ENCODE measurements at places on chromosomes 7 and 10.

DNA sequence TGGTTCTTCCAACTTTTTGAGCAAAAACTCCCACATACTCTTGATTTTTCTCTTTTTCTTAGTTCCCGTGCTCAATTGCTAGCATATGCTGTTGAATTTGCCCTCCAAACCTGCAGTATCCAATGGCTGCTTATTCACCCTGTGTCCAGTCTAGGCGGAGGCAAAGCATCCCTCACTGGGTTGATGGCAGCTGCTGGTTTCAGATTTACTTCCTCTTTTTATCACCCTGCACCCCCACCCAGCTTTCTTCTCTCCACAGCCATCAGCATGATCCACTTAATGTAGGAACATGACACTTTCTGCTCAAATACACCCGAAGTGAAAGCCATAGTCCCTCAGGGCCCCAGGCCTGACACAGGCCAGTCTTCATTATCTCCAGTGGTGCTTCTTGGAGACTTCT lies 87.6 kb upstream of the ADARB2 start:
- DNase-seq, result no peak

DNA sequence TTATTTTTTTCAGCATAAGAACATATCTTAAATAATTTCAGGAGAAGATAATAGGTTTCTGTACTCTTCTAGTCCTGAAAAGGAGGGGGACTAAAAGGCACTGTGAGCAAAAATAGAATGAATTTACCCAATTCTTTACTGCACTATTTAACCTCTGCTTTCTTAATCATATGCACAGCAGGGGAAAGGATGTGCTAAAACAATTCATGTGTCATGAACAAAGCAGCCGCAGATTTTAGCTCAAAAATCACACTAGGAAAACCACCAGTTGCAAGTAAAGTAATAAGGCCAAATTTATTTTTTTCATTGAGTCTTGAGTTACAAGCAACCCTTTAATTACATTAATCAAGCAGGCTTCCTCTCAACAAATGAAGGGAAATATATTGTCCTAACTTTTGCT lies 80.1 kb downstream of the CABCOCO1 start:
- no peak for DNase-seq

- DNase-seq, result no peak
Measured at GRCh38 chr10:11256896-11257295, 239.2 kb downstream of the CELF2 start.

GRCh38 chr7:98119256-98119918 lies 12.7 kb downstream of the LMTK2 start:
- no peak for DNase-seq

- no peak for DNase-seq
Measured at GRCh38 chr7:1770331-1770730, 100.3 kb downstream of the ELFN1 start.

- no peak for DNase-seq
Measured at GRCh38 chr10:28879875-28880682, 202.8 kb downstream of the BAMBI start.

DNA sequence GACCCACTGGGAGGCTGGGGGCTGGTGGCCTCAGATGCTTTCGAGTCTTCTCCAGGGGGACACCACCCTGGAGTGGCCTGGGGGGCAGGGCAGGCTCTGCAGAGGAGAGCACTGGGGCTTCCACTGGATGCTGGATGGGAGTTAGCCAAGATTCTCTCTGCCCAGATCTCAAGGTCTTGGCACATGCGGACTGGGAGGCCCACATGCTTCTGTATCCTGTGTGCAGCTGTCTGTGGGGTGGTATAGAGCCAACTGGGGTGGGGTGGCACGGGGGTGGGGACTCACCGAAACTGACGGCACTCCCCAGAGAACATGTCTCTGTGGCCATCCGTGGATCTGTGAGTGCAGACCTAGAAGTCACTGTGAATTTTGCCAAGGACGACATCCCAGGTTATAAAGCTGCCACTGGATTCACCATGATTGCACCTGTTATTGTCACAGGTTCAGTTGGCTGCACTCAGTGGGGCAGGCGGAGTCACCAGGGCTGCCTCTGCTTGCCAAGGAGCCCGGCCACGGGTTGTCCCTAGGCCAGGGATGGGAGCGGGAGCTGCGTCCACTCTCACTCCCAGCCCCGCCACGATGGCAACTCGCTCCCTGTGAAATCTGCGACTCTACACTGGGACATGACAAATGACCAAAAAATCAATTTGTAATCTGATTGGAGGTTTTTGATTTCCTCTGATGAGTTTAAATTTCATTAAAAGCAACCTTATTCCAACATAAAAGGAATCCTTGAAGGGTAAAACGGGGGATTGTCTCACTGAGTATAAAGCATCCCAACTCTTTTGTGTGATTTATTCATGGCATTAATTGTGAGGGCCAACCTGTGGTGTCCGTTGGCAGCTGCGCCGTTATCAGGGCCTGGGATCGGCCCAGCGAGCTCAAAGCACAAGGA lies 131.3 kb downstream of the EBF3 start:
- no peak for DNase-seq

DNA sequence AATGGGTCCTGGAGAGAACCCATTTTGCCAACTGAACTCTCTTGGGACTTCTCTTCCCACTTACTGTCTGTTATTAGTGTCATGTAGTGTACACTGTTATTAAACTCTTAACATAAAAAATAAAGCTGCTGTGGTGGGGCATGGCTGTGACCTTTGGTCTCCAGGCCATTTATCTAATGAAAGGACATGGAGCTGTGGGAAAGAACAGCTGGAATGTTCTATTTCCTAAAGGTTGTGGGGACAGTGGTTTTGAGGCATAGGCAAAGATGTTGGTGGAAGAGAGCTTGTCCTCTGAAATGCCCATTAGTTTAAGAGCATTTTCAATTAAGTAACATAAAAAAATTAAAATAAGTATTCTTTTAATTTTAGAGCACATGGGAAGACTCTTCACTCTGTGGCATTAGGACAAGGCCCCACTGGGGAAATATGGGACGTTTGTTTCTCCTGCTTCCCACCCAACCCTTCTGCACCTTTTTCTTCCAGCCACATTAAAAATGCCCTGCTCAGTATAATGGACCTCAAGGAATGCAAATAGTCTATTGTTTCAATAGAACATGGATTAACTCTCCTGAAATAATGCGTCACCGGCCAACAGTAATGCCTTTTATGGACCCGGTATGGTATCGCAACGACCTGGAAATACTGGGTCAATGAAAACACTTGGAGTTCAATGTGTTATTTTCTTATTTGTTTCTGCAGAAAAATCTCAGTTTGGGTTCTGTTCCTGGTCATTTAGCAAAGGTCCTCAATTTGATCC lies 149.6 kb downstream of the BUB3 start:
- DNase-seq, result no peak

- DNase-seq, result no peak
Measured at GRCh38 chr7:44330331-44330730, 4.9 kb upstream of the CAMK2B start.

DNA sequence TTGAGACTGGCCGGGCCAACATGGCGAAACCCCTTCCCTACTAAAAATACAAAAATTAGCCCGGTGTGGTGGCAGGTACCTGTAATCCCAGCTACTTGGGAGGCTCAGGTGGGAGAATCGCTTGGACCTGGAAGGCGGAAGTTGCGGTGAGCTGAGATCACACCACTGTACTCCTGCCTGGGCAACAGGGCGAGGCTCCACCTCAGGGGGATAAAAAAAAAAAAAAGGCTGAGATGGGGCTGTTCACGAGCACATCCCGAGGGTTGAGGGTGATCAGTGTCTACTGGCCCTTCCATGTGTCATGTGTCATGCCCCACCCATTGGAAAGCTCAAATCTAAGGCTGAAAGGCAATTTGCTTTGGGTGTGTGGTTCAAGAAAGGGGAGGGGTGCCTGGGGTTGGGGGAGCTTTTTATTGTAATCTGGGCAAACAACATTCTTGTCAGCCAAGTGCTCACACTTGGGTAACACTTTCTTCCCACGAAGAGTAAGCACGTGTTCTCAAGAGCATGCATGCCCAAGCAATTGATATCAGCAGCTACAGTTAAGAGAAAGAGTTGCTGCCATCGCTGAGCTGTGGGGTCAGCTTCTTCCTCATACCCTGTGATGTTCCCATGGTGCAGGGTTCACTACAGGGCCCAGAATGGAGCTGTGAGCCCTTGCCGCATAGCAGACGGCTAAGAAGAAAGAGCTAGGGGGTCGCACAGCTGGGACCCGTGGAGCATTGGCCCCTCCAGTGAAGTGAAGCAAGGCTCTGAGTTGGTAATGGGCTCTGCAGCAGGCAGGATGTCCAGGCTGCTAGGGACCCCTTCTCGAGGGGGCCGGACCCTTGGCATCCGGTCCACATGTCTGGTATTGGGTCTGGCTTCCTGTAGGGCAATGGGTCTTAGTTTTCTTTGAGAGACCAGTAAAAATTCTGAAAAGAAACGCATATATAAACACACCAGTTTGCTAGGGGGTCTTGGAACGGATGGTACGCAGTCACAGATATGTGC lies 9.9 kb upstream of the ACSL5 start:
- no peak for DNase-seq

DNA sequence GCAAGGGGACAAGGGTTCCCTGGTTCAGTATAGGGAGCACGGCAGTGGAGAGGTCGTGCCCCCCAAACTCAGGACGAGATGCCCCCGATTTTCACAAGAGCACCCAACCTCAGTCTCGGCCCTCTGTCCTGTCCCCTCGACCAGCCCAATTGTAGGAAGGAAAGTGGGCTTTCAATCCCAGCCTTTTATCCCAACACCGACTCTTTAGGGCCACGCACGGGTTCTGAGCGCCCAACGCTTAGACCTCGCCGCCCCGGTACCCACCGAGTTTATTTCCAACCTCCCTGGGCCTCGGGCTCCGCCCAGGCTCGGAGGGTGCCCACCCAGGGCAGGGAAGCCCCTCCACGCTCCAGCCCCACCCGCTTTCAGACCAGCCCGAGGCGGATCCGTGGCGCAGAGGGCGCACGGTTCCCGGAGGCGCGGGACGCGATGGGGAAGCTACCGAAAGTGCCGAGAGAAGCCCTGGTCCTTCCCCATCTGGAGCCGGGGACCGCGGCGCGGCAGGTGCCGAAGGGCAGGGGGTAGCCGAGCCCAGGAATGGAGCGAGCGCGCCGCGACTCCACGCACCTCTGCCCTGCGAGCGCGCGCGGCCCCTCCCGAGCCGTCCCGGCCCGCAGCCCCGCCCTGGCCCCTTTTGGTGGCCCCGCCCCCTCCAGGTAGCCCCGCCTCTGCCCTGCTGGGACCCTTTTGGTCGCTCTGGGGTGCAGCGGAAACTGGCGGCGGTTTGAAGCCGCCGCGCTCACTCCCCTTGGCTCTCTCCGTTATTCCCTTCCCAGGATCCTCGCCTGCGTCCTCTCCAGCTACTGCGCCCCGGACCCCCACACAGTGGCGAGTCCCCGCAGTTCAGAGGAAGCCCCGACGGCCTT lies 20.4 kb downstream of the GRID2IP start:
- DNase-seq, result peak; percentile 77

GRCh38 chr10:27258838-27259812 lies 18.5 kb upstream of the ACBD5 start:
- DNase-seq, result peak; percentile 38

- no peak for DNase-seq
Measured at GRCh38 chr10:67878133-67878532, 6.3 kb upstream of the SIRT1 start.
